ENCODE measurements at places on chromosomes 1 and 21.

DNA sequence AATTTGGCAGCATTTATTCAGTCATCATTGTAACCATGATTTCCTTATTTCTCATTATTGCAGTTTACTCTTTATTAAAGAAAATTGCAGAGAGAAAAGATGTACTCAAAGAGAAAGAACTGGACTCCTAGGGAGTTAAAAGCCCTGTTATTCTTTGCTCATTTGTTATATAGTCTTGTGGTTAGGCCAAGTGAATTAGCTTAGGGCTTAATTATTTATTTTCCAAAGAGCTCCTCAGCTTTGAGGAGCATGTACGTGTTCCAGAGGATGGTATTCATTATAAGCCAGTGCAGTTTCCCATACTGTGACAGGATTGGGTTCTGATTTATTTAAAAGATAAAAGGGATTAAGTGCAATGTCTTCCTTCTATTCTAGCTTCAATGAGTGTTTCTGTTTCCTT lies 86.4 kb downstream of the GPR161 start:
- DNase-seq: no peak

GRCh38 chr1:172812118-172812517 lies 153.2 kb downstream of the FASLG start:
- no peak for DNase-seq

GRCh38 chr1:173210283-173210682 lies 3.2 kb upstream of the TNFSF4 start:
- DNase-seq: no peak

DNA sequence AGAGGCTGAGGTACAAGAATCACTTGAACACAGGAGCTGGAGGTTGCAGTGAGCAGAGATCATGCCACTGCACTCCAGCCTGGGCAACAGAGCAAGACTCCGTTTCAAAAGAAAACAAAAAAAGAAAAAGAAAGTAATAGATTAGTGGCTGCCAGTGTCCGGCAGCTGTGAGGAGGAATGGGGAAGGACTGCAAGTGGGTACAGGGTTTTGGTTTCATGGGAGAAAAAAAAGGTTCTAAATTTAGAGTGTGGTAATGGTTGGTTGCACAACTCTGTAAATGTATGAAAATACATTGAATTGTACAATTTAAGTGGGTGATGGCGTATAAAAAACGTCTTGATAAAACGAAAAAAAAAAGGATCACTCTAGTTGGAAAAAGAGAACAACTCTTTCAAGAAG lies 6.7 kb downstream of the TAF1A start:
- no peak for DNase-seq

DNA sequence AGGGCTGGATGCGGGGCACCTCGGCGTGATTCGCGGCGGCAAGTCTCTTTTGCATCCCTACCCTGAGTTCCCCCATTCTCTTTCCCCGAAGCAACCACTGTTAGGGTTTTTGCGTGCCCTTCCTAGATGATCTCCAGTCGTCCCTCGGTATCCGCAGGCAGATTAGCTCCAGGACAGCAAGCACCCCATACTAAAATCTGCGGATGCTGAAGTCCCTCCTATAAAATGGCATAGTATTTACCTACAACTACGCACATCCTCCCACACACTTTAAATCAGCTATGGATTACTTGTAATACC lies 22.8 kb upstream of the CFAP126 start:
- no peak for DNase-seq

DNA sequence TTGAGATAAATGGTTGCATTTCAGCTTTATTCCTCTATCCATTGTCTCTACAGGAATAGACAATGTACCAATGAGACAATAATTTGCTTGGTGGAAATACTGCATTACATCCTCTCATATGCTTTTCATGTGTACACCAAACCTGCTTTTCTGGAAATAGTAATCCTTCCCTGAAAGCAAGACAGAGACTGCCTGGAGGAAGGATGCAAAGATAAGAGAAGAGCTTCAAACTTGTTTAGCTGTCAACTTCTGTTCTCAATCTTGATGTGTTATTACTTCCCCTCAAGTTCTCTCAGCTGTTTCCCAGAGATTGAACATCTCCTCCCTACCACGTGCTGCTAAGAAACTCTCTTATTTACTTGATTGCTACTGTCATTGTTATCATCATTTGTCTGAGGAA lies 1125.4 kb upstream of the TMPRSS15 start:
- DNase-seq: no peak

- DNase-seq: no peak
Observed at GRCh38 chr1:27672750-27673112, 739 bp upstream of the IFI6 start.

DNA sequence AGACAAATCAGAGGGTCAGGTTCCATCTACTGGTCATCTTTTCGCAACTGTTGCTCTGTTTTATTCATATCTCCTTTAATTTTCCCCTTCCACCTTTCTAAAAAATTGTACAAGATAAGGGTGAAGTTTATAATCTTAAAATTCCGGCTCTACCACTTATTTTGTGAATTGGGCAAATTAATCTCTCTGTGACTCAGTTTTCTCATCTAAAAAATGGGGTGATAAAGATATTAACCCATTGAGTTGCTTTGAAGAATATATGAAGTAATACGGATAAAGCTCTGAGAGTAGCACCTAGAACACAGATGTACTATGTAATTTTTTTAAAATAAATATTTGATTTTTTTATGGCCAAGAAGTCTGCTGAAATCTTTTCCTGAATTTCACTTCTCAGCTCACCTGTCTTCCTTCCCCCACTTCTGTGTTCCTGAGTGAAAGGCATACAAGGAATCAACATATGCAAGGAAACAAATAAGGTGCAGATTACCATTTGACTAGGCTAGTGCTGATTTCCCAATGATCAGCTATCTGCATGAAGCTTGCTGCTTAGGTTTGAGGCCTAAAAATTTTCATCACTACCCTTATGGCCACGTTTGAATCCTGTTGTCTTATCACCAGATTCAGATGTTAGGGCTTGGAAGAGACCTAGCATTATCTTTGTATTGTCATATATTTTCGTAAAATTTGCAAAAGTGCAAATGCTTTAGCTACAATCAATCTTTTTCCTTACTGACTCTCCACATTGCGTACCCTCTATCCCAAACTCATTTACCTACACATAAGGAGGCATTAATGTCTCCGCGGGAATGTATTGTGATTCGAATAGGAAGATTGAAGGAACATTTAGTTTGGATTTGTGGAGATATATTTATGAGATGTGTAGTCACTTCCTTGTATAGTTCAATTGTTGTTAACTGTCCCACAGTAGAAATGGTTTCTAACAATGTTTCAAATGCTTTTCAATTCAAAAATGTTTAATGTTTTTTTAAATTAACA lies 718.3 kb upstream of the PTBP2 start:
- no peak for DNase-seq

DNA sequence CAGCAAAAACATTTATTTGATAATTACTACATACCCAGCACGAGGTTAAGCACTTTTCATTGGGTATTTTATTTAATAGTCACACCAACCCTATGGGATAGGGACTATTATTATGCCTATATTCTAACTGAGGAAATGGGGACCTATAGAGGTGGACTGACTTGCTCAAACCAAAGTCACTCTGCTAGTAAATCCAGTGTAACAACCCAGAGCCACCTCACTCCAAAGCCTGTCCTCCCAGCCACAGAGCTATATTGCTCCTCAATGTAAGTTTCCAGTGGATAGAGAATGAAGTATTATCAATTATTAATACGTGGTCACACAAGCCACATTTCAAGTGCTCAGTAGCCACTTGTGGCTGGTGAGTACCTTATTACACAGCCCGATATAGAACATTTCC lies 97.5 kb downstream of the RGS2 start:
- DNase-seq: no peak

DNA sequence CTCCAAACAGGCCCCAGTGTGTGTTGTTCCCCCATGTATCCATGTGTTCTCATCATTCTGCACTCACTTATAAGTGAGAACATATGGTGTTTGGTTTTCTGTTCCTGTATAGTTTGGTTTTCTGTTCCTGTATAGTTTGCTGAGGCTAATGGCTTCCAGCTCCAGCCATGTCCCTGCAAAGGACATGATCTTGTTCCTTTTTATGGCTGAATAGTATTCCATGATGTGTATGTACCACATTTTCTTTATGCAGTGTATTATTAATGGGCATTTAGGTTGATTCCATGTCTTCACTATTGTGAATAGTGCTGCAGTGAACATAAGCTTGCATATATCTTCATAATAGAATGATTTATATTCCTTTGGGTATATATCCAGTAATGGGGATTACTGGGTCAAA lies 111.8 kb downstream of the MAN1A2 start:
- no peak for DNase-seq

GRCh38 chr1:26970810-26971209 lies 10.5 kb upstream of the KDF1 start:
- no peak for DNase-seq

- DNase-seq: no peak
Observed at GRCh38 chr1:41101950-41102607, 80.6 kb upstream of the SLFNL1 start.
